ENCODE measurements at places on chromosomes 4 and X.

- DNase-seq, result no peak
Measured at GRCh38 chr4:40564815-40565483, 64.7 kb downstream of the RBM47 start.

DNA sequence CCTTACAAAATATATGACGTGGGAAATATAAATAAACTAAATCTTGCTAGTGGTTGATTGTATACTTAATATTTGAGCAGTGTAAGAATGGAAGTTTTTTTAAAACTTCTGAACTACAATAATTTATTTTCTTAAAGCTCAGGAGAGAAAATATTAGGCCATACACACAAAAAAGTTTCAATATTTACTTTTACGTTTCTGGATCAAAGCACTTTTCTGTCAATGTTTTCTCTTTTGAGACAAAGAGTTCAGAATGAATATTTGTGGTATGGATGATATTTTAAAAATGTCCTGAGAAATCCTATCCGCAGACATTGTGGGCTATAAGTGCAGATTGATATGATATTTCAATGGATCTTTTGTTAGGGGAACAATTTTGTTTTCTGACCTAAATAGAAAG lies 109.9 kb downstream of the TLL1 start:
- DNase-seq, result no peak

DNA sequence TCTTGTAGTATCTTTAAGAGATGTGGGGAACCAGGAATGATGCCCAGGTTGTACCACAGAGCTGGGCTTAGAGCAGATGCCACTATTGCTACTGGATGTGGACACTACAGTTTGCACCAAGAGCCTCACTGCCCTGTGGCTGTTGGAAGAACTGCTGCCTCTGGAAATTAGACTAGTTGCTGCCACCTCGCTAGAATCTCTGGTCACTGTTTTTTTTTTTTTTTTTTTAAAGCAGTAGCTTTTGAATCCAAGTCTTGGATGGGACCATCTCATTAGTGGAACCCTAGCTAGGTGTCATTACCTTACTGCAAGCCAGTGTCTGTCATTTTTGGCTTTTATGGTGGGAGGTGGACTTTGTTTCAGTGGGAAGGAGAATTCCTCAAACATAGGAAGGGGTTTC lies 105.5 kb downstream of the ARHGAP10 start:
- DNase-seq, result no peak

- no peak for DNase-seq
Measured at GRCh38 chr4:145083891-145084605, 13.9 kb downstream of the ANAPC10 start.

- DNase-seq, result no peak
Measured at GRCh38 chr4:41241919-41242318, 14.8 kb upstream of the UCHL1 start.

- no peak for DNase-seq
Measured at GRCh38 chr4:152463562-152463961, 72.3 kb downstream of the FBXW7 start.

- no peak for DNase-seq
Measured at GRCh38 chrX:31039327-31039711, 32.5 kb downstream of the FTHL17 start.

- no peak for DNase-seq
Measured at GRCh38 chrX:119734897-119735339, 23.5 kb upstream of the SOWAHD start.

DNA sequence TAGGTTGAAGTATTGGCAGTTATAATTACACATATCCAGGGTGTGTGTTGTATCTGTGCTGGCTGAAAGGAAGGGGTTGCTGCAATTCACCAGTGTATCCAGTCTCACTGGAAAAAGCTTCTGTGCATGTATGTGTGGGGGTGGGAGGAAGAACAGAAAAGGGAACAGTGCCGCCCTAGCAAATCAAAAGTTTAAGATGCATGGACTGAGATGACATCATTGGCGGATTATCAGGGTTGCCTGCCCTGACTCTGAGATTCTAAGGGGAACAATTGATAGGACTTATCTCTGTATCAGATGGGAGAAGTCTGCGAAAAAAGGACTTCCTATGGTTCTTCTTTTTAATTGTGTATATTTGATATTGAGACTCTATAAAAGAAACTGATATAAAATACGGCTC lies 3.5 kb downstream of the SLC25A43 start:
- no peak for DNase-seq

- no peak for DNase-seq
Measured at GRCh38 chr4:33068539-33068938, 2348.4 kb downstream of the PCDH7 start.

- DNase-seq, result no peak
Measured at GRCh38 chr4:112956484-112956896, 93.0 kb upstream of the ANK2 start.

DNA sequence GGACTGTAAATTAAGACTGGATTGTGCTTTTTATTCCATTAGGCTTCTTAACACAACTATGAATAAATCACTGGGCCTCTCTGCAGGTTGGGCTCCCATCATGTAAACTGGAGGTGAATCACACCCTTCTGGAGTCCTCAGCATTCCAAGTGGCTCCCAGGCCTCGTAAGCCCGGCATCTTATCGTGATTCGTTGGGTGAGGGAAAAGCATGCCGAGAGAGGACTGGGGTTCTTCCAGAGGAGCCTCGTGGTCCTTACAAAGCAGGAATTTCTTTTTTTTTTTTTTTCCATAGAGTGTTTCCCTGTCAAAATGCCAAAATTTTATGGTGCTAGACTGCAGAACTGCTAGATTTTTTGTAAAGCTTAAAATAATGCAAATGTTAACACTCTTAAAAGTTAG lies 20.0 kb downstream of the CLDN22 start:
- no peak for DNase-seq

DNA sequence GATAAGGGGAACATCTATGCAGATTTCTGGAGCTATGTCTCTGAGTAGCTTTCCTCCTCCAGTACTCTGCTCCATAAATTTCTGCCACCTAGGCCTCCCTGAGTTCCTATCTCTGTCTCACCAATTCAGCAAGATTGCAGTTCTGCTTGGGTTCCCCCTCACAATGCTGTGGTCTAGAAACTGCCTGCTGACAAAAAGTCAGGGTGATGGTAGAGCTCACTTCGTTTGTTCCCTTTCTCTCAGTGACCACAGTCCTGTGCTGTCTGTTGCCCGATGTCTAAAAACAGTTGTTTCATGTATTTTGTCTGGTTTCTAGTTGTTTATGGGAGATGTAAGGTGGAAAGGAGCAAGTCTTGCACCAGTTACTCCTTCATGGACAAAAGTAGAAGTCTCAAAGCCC lies 41.1 kb downstream of the AMMECR1 start:
- no peak for DNase-seq

DNA sequence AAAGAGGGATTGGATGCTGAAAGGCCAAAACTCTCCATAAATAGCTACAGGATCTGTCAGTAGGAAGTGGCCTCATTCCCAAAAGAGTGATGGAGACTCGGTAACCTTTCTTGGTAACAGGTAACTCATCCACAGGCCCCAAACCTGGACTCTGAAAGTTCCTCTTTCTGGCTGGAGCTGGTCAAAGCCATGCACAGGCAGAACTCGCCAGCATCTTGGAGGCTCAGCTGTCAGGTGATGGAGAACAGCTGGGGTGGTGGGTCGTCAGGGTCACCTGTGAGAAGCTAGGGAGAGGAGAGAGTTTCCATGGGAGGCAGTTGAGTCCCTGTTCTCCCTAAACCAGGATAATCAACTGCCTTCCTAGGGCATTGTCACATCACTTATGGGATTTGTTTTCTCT lies 354.3 kb upstream of the GATB start:
- DNase-seq, result no peak

- DNase-seq, result no peak
Measured at GRCh38 chr4:145281224-145281623, 100.8 kb upstream of the OTUD4 start.

DNA sequence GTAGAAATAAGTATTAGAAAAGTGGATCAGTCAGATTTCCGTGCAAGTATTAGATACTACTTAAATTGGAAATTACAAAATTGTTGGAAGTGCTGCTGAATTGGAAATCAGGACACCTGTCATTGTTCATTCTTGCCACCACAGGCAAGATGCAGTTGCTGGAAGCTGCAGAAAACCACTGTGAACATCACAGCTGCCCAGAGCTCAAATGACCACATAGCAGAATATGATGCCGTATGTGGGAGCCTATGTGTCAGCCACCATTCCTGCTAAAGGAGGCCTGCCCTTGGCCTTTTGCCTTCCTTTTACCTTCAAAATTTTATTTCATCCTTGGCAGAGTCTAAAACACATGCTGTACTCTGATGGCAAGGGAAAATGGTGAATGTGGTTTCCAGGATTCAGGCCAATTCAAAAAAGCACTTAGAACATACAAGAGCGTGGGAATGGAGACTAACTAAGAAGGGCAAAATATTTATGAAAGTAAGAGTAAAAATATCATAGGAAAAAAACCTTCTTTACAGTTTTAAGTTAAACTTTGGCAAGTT lies 1005.5 kb upstream of the GRID2 start:
- no peak for DNase-seq

GRCh38 chr4:93761286-93761685 lies 67.3 kb upstream of the ATOH1 start:
- DNase-seq, result no peak

- no peak for DNase-seq
Measured at GRCh38 chrX:17923546-17923945, 62.4 kb upstream of the RAI2 start.

- no peak for DNase-seq
Measured at GRCh38 chrX:76159453-76159852, 13.4 kb upstream of the PBDC1 start.

DNA sequence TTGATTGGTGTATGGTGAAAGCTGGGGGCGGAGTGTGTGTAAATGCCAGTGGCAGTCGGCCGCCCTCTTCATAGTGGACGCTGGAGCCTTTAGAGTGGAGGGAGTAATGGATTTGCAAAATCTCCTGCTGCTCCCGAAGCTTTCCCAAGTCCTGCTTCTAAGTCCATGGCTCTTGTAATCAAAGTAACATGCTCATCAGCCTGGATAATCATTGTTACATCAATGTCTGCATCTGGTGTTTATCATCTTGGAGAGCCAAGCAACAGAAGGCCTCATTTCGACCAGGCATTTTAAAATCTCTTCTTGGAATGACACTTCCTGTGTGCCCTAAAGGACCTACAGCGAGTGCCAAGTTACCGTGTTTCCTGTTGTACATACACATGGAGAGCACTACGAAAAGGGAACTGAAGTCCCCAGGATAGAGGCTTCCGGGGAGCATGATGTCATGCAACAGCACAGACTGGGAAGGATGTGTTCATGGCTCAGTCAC lies 32.2 kb downstream of the UNC5C start:
- no peak for DNase-seq

- DNase-seq, result no peak
Measured at GRCh38 chr4:76984788-76985211, 35.2 kb downstream of the SEPTIN11 start.

DNA sequence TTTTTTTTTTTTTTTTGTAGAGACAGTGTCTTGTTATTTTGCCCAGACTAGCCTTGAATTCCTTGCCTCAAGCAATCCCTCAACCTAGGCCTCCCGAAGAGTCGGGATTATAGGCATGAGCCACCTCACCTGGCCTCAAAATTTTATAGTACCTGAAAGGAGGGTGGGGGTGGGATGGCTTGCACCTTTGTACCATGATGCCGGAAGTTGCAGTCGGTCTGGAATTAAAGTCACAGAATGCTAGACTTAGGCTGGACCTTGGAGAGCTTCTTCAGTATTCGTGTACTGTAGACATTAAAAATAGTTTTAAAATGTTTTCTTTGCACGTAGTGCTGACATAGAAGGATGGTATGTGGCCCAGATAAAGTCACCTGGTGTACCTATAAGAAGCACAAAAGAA lies 280.9 kb downstream of the STIM2 start:
- no peak for DNase-seq

- DNase-seq, result no peak
Measured at GRCh38 chr4:78033861-78034260, 23.3 kb upstream of the FRAS1 start.

GRCh38 chr4:149234798-149235197 lies 580.8 kb downstream of the IQCM start:
- no peak for DNase-seq

DNA sequence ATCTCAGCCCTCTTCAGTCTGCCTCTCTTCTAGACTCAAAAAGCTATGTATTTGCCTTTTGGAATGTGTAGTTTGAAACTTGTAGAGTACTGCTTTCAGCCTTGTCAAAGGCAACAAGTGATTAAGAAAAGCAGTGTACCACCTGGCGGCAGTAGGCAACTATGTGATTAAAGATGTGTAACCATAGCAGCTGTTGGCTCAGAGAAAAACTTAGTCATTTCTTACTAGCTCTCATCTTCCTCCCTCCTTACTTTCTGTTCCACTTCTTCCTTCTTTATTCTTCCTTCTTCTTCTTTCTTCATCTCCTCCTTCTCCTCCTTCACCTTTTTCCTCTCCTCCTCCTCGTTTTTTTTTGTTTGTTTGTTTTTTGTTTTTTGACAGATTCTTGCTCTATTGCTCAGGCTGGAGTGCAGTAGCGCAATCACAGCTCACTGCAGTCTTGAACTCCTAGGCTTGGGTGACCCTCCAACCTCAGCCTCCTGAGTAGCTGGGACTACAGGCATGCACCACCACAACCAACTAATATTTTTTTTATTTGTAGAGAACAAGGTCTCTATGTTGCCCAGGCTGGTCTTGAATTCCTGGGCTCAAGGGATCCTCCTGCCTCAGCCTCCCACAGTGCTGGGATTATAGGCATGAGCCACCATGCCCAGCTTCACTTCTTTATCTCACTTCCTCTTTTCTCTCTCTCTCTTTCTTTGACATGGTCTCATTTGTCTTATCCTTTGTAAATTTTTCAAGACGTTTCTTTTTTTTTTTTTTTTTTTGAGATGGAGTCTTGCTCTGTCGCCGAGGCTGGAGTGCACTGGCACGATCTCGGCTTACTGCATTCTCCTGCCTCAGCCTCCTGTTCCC lies 32.6 kb downstream of the ABHD18 start:
- DNase-seq, result no peak

DNA sequence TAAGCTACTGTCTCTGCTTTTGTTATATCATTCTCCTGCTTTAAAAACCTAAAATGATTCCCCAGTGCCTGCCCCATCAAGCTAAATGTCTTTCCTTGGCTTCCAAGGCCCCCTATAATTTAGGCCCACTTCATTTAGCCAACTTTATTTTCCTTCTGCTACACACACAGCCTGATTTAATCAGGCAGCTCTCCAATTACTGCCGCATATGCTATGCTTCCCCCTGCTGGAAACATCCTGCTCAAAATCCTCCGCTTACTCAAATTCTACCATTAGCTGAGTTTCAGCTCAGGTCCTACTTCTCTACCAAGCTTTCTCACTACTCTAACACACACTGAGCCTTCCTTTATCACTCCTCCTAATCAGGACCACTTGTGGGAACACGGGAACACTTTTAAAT lies 17.0 kb downstream of the LAMP2 start:
- no peak for DNase-seq

DNA sequence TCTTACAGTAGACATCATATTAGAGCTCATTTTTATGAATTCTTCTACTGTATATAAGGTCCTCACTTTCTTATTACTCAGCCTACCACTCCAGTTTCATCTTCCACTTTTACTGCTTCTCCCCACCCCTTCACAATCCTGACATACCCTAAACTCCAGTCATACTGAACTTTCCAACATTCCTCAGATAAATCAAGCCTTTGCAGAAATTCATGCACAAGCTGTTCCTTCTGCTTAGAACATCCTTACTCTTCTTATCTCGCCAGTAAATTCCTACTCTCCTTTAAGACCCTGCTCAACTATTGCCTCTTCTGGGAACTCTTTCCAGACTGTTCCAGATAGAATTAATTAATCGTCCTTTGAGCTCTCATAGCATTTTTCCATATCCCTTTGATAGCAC lies 24.8 kb downstream of the RTL9 start:
- no peak for DNase-seq

Data from activated CD8-positive, alpha-beta memory T cell treated with anti-CD3 and anti-CD28 coated beads for 4 hours (primary cell).